Vagina (tissue), 2 donors: ENCODE measurements at places on chromosomes 1 and 21.

GRCh38 chr1:46369542-46370213 is 24.4 kb upstream of the FAAH start:
- no peak for DNase-seq

- DNase-seq: no peak
Measured at GRCh38 chr1:96473791-96474434, 247.7 kb upstream of the PTBP2 start.

- no peak for DNase-seq
Measured at GRCh38 chr1:86706018-86706635, 1.8 kb downstream of the SH3GLB1 start.

GRCh38 chr1:58459911-58460310 is 86.6 kb downstream of the OMA1 start:
- no peak for DNase-seq

GRCh38 chr1:179264507-179264906 is 29.1 kb upstream of the SOAT1 start:
- no peak for DNase-seq

DNA sequence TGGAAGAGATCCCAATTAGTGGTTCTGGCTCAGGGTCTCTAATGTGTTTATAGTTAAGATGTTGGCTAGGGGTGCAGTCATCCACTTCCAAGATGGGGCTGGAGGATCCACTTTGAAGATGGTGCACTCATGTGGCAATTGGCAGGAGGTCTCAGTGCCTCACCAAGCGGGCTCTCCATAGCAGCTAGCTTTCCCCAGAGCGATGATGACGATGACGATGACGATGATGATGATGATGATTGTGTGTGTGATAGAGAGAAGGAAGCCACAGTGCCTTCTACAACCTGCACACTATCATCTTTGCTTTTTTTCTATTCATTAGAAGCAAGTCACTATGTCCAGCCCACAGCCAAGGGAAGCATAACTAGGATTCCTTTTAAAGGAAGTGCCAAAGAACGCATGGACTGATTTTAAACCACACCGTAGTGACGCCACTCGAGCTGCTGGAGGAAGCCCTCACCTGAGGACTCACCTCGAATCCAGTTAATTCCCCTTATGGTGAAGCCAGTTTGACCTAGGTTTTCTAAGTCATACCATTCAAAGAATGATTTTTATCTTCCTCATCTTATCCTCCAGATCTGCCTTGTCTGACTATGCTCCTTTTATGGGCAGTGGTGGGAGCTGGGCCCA is 49.4 kb downstream of the SRRM1 start:
- no peak for DNase-seq

DNA sequence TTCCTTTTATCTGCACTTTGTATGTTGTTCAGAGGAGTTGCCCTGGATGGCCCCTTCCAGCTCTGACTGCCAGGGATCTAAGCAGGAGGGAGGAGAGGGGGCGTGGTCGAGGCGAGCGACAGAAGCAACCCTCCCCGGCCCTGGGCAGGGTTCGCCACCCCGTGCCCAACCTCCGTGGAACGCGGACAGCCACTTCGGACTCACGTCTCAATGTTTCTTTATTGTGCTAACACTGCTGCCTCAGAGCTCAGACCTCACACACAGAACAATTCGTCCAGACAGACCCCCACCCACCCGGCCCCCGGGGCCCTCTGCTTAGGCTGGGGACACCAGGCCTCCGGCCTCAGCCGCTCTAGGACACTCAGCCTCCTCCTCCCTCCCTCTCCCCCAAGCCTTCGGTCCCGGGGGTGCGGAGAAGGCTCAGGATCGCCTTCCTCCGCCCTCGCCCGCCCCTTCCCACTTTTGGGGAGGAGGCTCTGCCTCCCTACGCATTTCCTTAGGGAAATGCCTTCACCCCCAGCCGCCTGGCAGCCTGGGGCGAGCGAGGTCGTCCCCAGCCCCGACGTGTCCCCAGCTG is 8.3 kb downstream of the VSIG8 start:
- no peak for DNase-seq

GRCh38 chr21:45309069-45309986 is 21.6 kb upstream of the POFUT2 start:
- no peak for DNase-seq

DNA sequence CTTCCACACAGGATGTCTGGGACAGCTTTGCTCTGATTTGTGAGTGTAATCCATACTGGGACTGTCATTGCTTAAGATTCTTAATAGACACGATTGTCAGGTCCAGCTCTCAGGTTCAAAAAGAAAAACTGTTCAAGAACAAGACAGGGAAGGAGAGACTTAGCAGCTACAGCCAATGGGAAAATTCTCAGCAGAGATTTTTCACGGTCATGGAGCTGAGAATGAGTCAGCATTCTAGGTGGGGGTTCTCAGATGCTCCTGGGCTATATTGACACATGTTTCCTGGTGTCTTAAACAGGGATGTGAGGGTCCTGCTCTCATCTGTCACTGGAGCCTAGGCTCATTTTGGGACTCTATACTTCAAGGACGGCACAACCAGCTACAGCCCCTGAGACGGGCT is 318.3 kb downstream of the RRAGC start:
- no peak for DNase-seq
